ENCODE measurements at places on chromosomes 16 and 17.

- no peak for DNase-seq
These were observed 5.8 kb downstream of the RNF40 start for GRCh38 chr16:30767767-30768465.

GRCh38 chr17:56678249-56679114 lies 85.0 kb downstream of the NOG start:
- no peak for DNase-seq

GRCh38 chr17:74088934-74089329 lies 114.5 kb upstream of the RPL38 start:
- no peak for DNase-seq

- DNase-seq: no peak
These were observed 12.9 kb downstream of the RPGRIP1L start for GRCh38 chr16:53690771-53691170.

- DNase-seq: no peak
These were observed 16.4 kb upstream of the TAT start for GRCh38 chr16:71593048-71593999.

DNA sequence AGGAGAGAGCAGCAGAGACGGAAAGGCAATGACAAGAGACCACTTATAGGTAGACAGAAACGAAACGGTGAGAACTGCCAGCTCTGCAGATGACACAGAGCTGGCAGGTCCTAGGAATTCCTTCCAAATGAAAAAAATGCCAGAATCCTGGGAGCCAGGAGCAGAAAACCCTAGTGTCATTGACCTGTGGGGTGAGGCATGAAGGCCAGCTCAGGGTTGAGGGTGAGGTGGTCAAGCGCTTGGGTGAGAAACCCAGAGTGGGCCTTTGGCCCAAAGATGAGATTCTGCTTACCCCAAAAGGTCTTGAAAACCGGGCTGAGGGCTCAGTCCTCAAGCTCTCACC lies 9.2 kb downstream of the HIC1 start:
- no peak for DNase-seq

DNA sequence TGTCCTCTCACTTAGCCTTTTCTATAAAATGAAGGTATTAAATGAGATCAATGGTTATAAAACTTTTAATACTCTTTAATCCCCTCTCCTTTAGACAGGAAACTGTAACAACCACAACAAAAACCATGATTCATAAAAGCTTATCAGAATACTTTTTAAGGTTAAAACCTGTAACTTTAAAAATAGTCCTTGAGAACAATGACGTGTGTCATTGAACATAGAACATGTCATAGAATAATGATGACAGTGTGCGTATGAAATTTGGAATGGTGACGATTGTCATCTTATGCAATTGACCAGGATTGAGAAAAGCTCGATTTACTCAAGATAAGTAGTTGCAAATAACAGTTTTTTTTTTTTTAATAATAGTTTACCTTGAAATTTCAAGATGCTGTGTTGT lies 94.1 kb downstream of the PLCG2 start:
- no peak for DNase-seq

DNA sequence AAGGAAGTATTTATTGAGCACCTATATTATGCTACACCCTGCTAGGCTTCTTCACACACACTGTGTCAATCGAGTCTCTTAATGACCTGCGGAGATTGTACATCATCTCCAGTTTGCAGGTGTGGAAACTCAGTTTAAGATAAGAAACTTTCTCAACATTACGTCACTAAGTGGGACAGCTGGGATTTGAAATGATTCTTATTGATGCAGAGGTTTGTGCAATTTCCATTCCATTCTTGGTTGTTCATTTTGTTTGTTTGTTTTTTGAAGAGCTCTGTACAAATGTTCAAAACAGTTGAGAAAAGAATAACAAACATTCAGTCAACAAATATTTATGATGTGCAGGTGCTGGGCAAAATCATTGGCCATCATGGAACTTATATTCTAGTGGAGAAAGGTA lies 84.8 kb downstream of the MAP2K6 start:
- DNase-seq: no peak

DNA sequence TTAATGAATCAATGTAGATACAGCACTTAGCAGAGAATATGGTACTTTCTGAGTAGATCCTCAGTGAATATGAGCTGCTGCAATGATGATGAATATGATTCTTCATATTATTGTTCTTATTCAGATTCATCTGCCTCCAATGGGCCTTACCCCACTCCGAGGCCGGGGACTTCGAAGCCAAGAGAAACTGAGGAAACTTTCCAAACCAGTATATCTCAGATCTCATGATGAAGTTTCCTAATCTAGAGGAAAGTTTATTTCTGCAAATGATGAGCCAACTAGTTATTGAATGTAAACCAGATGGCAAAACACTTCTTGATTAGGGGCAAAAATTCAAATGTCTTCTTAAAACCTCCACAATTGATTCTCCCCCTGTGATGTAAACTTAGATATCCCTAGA lies 23.3 kb downstream of the LYRM1 start:
- DNase-seq: no peak

- DNase-seq: no peak
These were observed 21.6 kb downstream of the VAC14 start for GRCh38 chr16:70779361-70779760.

- DNase-seq: no peak
These were observed 23.8 kb downstream of the UNC13D start for GRCh38 chr17:75820094-75821080.

DNA sequence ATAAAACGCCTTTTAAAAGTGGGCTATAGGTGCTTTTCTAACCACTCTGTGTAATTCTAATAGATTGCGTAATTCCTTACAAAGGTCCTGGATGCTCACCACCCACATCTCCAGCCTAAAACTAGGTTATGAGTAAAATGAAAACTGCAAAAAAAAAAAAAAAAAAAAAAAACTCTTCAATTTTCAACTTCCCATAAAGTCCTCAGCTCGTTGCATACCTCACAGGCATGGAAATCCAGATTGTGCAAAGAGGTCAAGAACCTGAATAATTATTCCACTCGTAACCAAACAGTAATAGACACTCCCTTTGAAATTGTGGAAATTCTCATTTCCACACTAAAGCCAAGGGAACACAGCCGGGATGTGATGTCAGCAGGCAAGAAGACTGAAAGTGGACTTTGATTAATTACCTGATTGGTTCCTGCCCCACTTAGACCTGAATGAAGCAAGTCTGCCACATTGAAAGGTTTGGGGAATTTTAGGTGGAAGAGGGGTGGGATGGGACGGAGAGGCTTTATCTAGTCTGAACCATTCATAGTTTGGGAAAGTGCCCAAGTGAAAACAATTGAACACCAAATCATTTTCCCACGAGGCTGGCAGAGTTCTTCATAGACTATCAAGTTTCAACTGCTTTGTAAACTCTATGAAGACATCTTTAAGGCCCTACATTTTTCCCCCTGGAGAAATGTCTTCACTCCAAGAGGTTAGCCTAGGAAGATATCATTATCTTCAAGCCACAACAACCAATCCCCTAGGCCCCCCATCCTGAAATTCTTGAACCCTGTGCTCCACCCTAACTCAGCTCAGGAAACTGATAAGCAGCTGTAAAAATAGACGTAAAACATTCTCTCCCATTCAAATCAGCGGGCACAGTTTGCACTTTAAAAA lies 49.1 kb upstream of the TANC2 start:
- DNase-seq: no peak

- DNase-seq: no peak
These were observed 23.4 kb upstream of the IL17C start for GRCh38 chr16:88614818-88615580.

DNA sequence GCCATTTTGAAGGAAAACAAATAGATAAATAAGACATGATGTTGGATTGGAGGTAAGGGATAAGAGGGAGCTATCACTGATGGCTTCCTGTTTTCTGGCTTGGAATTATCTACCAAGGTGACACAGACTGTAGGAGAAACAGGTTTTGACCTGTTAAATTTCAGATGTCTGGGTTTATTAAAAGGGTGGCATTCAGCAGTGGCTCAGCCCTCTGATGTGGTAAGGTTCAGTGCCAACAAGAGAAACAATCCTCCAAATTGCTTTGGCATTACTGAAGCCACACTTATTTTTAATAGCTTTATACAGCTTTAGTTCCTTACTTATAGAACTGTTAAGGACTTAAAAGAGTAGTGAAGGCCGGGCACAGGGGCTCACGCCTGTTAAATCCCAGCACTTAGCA lies 37.0 kb upstream of the AKAP1 start:
- DNase-seq: no peak

DNA sequence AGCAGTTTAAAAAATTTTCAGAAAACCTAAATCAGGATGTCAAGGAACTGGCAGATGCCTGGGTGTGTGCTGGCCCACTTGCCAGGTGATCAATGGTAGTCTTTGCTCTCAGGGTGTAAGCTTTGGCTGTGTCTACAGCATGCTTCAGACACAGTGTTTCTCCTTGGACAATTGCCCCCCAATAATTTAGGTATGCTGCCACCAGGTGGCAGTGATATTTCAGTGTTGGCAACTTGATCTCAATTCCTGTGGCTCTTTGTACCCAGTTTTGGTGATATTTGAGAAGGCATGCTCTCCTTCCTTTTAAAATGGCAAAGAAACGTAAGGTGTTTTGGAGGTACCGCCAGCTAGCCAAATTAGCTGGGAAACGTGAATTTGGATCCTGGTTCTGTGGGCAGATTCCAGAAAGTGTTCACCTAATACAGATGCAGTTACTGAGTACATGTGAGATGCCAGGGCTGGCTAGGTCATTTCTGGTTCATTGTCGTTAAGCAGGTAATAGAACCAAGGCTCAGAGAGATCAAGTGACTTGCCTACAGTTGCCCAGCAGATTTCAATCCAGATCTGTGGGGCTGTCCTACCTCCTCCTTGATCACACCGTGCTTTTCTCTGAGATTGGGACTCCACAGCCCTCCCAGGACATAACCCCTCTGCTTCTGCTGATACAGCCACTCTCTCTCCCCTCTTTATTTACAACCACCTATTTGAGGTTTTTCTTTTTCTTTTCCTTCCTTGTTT lies 155.6 kb upstream of the PLCG2 start:
- DNase-seq: peak; percentile 39

GRCh38 chr16:54266363-54266955 lies 20.1 kb downstream of the IRX3 start:
- no peak for DNase-seq

DNA sequence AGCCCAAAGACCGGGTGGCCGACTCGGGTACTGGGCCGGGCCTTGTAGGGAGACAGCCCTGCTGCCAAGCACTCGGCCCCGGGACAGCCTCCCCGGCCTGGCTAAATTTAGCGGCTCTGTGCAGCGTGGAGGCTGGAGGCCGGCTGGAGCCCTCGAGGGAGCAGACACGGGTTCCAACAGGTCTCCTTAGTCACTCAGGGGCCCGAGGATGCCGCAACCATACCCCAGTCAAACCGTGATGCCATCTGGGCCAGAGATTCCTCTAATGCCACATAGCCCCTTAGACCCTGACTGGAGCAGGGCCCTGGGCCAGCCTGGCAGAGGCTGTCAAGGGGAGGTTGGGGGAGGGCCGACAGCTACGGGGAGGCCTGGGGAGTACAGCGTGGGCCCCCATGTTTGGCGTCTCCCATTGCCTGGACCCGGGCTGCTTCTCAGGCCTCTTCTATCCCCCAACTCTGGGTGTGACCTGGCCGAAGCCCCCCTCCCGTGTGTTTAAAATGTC lies 2.9 kb upstream of the P2RX1 start:
- DNase-seq: no peak

DNA sequence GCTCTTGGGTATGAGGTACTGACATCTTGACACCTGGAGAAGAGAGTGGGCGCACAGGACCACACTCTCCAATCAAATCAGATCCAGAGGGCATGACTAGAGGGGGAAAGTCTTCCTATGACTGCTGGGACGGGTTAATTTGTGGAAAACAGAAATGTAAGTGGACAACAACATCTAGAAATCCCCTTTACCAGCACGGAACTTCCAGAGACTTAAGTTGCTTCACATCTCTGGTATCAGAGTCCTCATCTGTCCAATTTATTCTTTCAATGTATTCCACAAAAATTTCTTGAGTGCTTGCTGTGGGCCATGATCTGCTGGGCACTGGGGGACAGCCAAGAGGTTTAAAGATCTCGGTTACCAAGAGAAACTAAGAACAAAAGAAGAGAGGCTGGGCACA lies 159.2 kb downstream of the COPRS start:
- no peak for DNase-seq

DNA sequence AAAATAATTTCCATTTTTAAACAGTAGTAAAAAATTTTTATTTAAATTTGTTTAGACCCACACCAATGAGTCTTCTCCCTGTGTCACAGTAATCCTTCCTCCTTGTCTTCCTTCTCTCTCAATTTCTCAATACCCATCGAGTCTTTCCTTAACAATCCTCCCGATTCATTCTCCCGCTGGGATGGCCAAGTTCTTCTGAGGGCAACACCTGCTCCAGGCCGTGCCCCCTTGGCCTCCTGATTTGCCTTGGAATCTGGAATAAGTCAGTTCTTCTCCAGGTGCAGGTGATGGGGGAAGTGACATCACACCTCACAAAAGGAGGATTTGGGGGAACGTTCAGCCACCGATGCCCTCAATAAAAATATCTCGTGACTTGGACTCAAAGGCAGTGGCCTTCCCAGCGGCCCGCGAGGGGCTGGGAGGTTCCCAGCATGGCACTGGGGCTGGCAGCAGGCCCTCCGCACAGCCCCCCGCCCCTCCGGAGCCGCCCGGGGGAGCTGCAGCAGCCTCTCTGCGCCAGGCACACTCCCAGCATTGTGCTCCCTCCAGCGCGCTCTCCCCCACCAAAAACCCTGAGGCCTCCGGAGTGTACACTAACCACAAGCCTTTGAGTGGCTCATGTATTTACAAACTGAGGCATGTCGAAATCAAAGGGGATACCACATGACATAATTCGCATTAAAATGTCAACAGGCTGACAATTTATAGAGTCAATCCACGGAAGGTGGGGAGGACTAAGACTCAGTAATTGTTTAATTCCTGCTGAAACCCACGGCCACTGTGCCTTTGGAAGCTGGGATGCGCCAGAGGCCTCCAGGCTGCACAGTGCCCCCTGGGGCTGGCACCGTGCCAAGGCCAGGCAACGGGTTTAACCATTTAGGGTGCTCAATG lies 120.5 kb downstream of the ZFHX3 start:
- DNase-seq: no peak

DNA sequence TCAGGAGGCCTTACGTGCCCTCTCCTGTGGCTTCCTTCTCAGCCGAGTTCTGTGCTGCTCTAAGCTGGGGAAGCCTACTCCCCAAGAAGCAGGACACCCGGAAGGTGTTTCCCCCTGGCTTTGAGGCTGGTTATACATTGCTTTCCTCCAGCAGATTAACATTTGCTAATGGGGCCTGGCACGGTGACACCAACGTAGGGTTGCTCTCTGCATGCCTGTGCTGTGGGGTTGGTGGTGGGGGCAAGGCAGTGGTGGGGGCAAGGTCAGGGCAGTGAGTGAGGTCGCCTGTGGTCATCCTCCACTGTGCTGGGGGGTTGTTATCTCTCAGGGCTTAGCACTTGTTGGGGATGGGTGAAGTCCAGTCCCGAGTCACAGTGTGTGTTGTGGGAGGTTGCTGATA lies 4.2 kb downstream of the USP6 start:
- no peak for DNase-seq

- no peak for DNase-seq
These were observed 5.5 kb downstream of the TRAF7 start for GRCh38 chr16:2160915-2161551.

DNA sequence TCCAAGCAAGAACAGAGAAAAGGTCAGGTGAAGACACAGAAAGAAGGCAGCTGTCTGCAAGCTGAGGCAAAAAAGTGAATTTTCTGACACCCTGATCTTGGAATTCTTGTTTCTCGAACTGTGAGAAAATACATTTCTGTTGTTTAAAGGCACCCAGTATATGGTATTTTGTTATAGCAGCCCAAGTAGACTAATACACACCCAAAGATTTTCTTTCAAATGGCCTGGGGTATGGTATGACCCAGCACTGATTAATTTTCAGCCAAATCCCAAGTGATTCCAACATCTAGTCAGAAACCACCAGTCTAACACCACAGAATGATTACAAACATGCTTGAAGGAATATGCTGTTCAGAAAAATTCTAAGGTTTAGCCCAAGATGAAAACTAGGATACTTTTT lies 36.8 kb downstream of the TRIM37 start:
- DNase-seq: no peak

Measured in stimulated activated CD8-positive, alpha-beta memory T cell treated with anti-CD3 and anti-CD28 coated beads, Interleukin-12 subunit alpha, Interleukin-12 subunit beta, amount 100 ng/mL, for 4 hours (primary cell).